ENCODE measurements at places on chromosomes 4 and X. TPM values are rescaled to one million over a fixed set of nuclear protein-coding genes. Genes with fewer than 3 reads are reported as not detected.

FATE1 gene
- not detected for total RNA-seq

RELL1 gene
- 15.3 TPM for total RNA-seq

FAM47A gene
- not detected for total RNA-seq

BOD1L1 gene
- total RNA-seq: 27.2 TPM

GNRHR gene
- total RNA-seq: not detected

SLAIN2 gene
- total RNA-seq: 53.2 TPM

DNA sequence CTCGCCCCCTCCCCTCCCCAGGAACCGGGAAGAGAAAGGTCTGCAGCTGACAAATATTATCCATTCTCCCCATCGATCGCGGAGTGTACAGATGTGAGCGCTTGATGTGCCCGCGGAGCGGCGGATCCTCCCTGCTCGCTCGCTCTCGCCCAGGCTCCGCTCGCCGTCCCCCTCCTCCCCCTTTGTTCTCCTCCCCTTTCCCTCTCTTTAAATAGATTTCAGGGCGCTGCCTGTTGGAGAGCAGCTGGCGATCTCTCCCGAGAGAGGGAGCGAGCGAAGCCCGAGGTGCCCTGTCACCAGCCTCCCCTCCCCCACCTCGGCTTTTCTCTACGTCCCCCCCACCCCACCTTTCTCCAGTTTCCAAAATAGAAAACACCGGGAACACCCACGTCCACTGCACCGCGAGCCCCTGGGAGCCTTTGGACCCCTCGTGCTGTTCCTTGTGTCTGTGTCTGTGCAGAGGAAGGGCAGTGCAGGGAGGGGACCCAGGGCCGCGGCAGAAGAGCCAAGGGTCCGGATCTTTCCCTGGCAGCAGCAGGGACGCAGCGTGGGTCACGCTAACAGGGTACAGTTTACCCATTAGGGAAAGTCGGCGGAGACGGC lies 56.6 kb upstream of the BCOR start:
- peak overlapping the region; percentile 30 for H3K27ac ChIP-seq

DNA sequence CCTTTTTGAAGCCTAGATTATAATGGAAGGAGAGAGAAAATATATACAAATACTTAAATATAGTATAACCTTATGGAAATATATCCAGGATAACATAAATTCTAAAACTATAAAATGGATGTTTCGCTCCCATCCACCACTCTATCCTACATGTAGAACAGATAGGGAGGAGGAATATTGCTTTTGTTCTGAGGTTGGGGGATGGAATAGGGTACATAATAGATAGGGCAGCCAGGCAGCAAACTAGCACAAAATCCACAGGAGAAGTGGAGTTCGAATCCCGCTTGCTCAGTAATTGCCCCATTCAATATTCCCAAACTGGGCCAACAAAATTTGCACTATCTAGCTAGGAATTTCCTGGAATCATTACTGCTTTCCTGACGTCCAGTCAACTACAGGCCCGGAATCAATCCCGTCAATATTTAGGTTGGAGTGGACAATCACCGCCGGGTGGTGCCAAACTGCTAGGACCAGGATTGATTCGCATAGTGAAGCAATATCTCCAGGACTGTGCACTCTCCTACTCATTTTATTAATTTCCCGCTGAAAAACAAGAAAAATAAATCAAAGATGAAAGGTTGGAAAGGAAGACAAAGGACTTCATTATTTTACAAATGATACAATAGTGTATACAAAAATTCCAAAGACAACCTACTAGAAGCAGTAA lies 40.4 kb upstream of the PAPSS1 start:
- no peaks in the 10 kb centered on the region for H3K4me1 ChIP-seq
- no peak for DNase-seq
- peaks cover 15% of the 10 kb centered on the region for H3K27me3 ChIP-seq
- no peak overlapping the region for H3K27ac ChIP-seq

GRCh38 chr4:78642934-78643333 lies 91.4 kb downstream of the ANXA3 start:
- H3K27me3 ChIP-seq: no peaks in the 10 kb centered on the region
- no peak overlapping the region for H3K4me3 ChIP-seq
- H3K36me3 ChIP-seq: no peaks in the 10 kb centered on the region
- peaks cover 26% of the 10 kb centered on the region for H3K4me1 ChIP-seq
- H3K27ac ChIP-seq: no peak overlapping the region

DNA sequence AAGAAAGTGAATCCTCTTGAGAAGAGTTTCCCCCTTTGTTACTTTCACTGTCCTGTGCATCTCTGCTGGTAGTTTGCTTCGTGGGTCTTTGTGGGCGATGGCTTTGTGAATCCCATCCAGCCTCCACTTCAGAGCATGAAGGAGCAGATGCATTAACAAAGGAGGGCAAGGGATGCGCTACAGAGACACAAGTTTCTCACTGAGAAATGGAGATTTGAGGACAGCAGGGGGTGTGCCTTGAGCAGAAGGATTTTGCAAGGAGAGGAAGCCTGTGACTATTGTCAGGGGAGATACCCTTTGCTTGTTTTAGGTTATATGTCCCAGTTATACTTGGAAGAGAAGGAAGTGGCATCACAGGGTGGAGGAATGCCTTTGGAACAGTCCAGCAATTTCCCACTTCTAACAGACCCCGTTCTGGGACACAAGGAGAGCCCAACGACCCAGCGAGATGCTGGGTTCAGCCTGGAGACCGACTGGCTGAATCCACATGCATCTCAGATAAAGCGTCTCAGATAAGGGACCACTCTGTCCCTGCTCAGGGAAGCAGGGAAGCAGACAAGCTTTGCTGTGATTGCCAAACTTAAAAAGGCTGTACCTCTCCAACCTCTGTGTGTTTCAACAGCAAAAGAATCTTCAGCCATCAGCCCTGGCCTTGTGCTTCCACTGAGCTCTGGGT lies 314.6 kb upstream of the GATB start:
- no peak for DNase-seq
- no peak overlapping the region for H3K4me3 ChIP-seq
- no peaks in the 10 kb centered on the region for H3K36me3 ChIP-seq
- no peaks in the 10 kb centered on the region for H3K27me3 ChIP-seq

DNA sequence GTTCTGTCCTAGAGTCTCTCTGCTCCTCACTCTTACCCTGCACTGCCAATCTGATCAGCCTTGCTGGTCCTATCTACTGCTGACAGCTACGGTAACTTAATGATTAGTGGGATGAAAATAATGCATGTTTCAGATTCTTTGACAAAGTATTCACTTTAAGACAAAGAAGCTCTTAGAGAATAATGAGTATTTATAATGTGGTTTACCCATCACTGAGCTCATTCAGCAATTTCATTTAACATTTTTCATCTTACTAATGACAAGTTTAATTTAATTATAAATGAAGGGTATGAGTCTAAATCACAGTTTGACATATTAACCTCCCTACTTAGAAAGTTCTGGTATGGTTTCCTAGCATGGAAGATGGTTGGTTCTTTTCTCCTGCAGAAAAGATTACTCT lies 428.2 kb downstream of the ADGRL3 start:
- DNase-seq: no peak
- no peak overlapping the region for H3K27ac ChIP-seq
- H3K4me3 ChIP-seq: no peak overlapping the region

DNA sequence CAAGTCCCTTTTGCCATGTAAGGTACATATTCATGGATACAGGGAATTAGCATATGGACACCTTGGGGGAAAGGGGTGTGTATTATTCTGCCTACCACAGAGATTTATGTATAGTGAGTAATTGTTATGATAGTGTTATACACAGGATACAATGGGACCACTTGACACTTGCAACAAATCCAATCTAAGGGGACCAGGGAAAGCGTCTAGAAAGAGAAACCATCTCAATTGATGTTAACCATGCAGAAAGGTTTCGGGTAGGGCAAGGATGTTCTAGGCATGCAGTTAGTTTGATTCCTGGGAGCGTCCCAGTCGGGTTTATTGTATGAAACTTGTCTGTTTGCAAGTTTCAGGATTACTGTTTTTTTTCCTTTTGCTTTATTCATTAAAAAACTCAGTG lies 34.2 kb downstream of the MMRN1 start:
- no peaks in the 10 kb centered on the region for H3K36me3 ChIP-seq
- peaks cover 3% of the 10 kb centered on the region for H3K27me3 ChIP-seq
- DNase-seq: no peak
- H3K4me1 ChIP-seq: peaks cover 17% of the 10 kb centered on the region
- no peak overlapping the region for H3K27ac ChIP-seq

- no peaks in the 10 kb centered on the region for H3K27me3 ChIP-seq
- no peak for DNase-seq
- no peaks in the 10 kb centered on the region for H3K36me3 ChIP-seq
- H3K4me1 ChIP-seq: no peaks in the 10 kb centered on the region
Observed at GRCh38 chrX:28329156-28329555, 258.1 kb upstream of the IL1RAPL1 start.

DNA sequence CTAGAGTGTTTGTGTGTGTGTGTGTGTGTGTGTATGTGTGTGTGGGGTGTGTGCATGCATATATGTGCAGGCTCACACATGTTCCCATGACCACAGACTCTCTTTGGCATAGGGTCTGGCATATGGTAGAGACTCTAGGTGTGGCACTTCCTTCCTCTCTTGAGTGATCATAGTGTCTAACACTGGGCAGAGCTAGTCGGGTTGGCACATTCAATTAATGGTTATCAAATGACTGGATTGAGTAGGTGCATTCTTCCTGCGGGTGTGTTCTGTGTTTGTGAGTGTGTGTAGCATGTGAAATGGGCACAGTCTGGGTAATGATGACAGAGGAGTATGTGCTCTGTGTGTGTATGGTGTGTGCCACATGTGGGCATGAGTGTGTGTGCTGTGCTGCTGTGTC lies 106.5 kb downstream of the EFNB1 start:
- no peaks in the 10 kb centered on the region for H3K4me1 ChIP-seq
- no peak for DNase-seq
- H3K27ac ChIP-seq: no peak overlapping the region
- no peaks in the 10 kb centered on the region for H3K36me3 ChIP-seq
- no peak overlapping the region for H3K4me3 ChIP-seq

DNA sequence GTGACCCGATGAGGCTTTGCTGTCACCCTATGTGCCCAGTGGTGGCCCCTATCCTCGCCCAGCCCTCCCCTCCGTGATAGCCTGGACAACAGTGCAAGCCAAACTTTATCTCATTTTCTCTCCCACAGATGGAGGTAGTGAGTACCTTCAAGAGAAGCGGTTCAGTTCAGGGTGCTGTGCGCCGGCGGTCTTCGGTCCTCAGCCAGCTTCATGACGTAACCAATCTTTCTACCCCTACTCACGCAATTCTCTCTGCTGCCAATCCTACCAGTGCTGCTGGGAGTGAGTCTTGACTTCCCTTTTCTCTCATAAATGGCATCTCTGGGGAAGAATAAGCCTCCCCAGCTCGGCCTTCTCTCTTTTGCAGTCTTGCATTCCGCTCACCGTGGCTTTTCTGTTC lies 29.5 kb downstream of the CCNQ start:
- DNase-seq: no peak
- H3K27me3 ChIP-seq: no peaks in the 10 kb centered on the region
- no peak overlapping the region for H3K4me3 ChIP-seq
- no peaks in the 10 kb centered on the region for H3K36me3 ChIP-seq
- peaks cover 8% of the 10 kb centered on the region for H3K4me1 ChIP-seq

DNA sequence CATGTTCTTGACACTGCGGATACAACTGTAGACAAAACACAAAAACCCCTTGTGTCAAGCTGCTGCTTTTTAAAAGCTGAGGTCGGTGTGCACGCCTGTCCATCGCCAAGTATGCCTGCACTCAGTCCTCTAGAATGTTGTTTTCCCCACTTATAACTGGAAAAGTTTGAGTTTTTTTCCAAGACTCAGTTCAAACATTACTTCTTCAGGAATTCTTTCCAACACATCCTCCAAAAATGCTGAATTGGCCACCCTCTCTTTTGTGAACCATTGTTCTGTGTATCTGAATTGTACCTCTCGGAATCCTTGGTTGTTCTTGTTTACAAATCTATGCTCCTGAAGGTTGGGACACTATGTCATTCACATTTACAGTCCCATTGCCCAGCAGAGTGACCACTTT lies 94.6 kb downstream of the REELD1 start:
- no peak for DNase-seq
- no peaks in the 10 kb centered on the region for H3K27me3 ChIP-seq
- no peak overlapping the region for H3K4me3 ChIP-seq
- H3K27ac ChIP-seq: no peak overlapping the region
- no peaks in the 10 kb centered on the region for H3K4me1 ChIP-seq

- H3K36me3 ChIP-seq: no peaks in the 10 kb centered on the region
- H3K4me1 ChIP-seq: peaks cover 6% of the 10 kb centered on the region
- no peak overlapping the region for H3K4me3 ChIP-seq
- H3K27ac ChIP-seq: no peak overlapping the region
- H3K27me3 ChIP-seq: peaks cover 15% of the 10 kb centered on the region
- DNase-seq: no peak
Observed at GRCh38 chr4:14848229-14848628, 154.1 kb upstream of the CPEB2 start.

GRCh38 chr4:41067369-41067768 lies 147.0 kb downstream of the APBB2 start:
- H3K27me3 ChIP-seq: no peaks in the 10 kb centered on the region
- no peak for DNase-seq
- H3K4me3 ChIP-seq: no peak overlapping the region

GRCh38 chr4:76178296-76178695 lies 30.1 kb upstream of the NUP54 start:
- H3K27me3 ChIP-seq: no peaks in the 10 kb centered on the region
- H3K36me3 ChIP-seq: peaks cover 5% of the 10 kb centered on the region
- H3K4me3 ChIP-seq: no peak overlapping the region

GRCh38 chr4:141636771-141637460 lies 533 bp downstream of the IL15 start:
- peaks cover 10% of the 10 kb centered on the region for H3K4me1 ChIP-seq
- peak overlapping the region; percentile 89 for H3K4me3 ChIP-seq
- peaks cover 21% of the 10 kb centered on the region for H3K27me3 ChIP-seq
- peak; percentile 17 for DNase-seq

DNA sequence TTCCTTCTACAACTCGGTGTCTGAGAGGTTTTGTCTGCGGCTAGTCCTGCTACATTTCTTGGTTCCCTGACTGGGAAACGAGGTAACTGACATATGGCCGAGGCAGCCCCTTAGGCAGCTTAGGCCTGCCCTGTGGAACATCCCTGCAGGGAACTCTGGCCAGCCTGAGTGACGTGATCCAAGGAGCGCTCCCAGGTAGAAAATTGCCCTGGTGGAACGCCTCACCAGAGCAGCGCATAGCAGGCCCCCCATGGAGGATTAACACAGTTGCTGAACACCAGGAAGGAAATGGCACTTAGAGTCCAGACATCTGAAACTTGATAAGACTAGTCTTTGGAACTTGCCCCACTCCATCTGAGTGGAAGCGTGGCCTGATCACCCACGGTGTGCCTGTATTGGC lies 837.4 kb upstream of the NDST4 start:
- DNase-seq: no peak
- no peaks in the 10 kb centered on the region for H3K4me1 ChIP-seq
- H3K4me3 ChIP-seq: no peak overlapping the region
- no peaks in the 10 kb centered on the region for H3K36me3 ChIP-seq
- H3K27me3 ChIP-seq: no peaks in the 10 kb centered on the region

All from activated CD8-positive, alpha-beta T cell treated with anti-CD3 and anti-CD28 coated beads for 36 hours (primary cell).